SW 1271 (cell line): ENCODE measurements at places on chromosomes 3 and 15.

- no peak for DNase-seq
These were observed 406.8 kb downstream of the MCTP2 start for GRCh38 chr15:94638183-94638582.

- DNase-seq, result no peak
These were observed 5.1 kb upstream of the IGDCC3 start for GRCh38 chr15:65382921-65383320.

DNA sequence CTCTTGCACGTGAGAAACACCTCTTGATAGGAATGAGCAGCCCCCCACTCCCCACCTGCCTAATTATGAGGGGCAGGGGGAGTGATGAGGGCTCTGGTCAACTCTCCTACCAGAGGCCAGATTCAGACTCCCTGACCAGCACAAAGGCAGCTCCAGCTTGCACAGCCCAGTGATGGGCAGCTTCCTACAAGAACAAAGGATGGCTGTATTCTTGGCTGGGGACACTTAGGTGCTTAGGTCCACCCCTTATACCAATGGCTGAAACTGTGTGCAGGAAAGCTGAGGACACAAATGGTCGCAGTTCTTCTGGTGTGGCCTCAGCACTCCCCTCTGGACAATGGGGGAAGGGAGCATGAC, 81.8 kb downstream of the IQSEC1 start:
- no peak for DNase-seq

DNA sequence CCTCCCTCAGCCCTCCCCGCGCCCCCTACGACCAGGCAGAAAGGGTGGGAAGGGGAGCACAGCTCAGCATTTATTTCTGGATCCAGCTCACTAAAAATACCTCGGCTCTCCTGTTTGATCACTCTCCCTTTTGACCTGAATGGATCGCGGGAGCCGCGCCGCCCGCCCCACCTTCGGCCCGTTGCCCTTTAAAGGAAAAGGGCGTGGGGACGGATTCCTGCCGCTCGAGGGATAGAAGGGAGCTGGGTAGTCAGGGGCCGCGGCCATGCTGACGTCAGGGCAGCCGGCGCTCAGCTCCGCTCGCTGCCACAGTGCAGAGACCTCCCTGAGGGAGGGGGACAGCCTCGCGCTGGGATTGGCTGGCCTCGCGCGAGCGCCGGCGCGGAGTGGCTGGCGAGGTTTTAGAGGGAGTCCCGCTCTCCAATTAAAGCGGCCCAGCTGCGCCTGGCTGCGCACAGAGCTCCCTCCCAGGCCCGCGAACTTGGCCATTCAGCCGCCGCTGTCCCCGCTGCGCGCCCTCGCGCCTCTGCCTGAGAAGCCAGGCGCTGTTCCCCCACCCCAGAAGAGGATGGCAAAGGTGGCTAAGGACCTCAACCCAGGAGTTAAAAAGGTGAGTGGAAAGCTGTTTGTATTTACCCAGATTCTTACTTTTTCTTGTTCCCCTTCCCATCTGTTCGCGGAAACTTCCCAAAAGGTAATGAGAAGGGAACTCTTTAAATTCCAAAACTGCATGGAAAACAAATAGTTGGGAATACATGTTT, at the start of gene LMCD1:
Gene LMCD1, plus strand, starts transcription at position 453 of the 761 bp plus-strand sequence. Its CDS starts 116 bp downstream, at position 569.
- peak; percentile 97 for DNase-seq
